ENCODE measurements at places on chromosomes 2 and 18.
A peak's percentile ranks its signal among the peaks of the same experiment; 100 is the strongest.

- DNase-seq, result no peak
- peaks cover 38% of the 10 kb centered on the region for H3K27me3 ChIP-seq
- no peaks in the 10 kb centered on the region for H3K36me3 ChIP-seq
- H3K4me1 ChIP-seq, result peaks cover 3% of the 10 kb centered on the region
Measured at GRCh38 chr2:37881397-37881796, 43.7 kb upstream of the RMDN2 start.

- no peak overlapping the region for H3K4me3 ChIP-seq
- no peaks in the 10 kb centered on the region for H3K36me3 ChIP-seq
- no peak for DNase-seq
- no peaks in the 10 kb centered on the region for H3K27me3 ChIP-seq
Measured at GRCh38 chr2:228771315-228771714, 499.8 kb downstream of the PID1 start.

GRCh38 chr2:12110074-12110473 is 363.6 kb downstream of the LPIN1 start:
- no peaks in the 10 kb centered on the region for H3K36me3 ChIP-seq
- peaks cover 11% of the 10 kb centered on the region for H3K4me1 ChIP-seq
- no peak overlapping the region for H3K4me3 ChIP-seq
- no peak overlapping the region for H3K27ac ChIP-seq
- H3K27me3 ChIP-seq, result peaks cover 16% of the 10 kb centered on the region

GRCh38 chr18:76684265-76684664 is 138.1 kb upstream of the ZNF236 start:
- peaks cover 12% of the 10 kb centered on the region for H3K4me1 ChIP-seq
- H3K27me3 ChIP-seq, result peaks cover 7% of the 10 kb centered on the region
- no peak overlapping the region for H3K4me3 ChIP-seq
- no peaks in the 10 kb centered on the region for H3K36me3 ChIP-seq

GRCh38 chr2:8119782-8120505 is 561.9 kb upstream of the ID2 start:
- no peaks in the 10 kb centered on the region for H3K27me3 ChIP-seq
- H3K4me3 ChIP-seq, result no peak overlapping the region
- peaks cover 26% of the 10 kb centered on the region for H3K4me1 ChIP-seq
- H3K36me3 ChIP-seq, result no peaks in the 10 kb centered on the region
- H3K27ac ChIP-seq, result peak overlapping the region; percentile 83

- H3K4me3 ChIP-seq, result peak overlapping the region; percentile 46
- DNase-seq, result no peak
- peaks cover 14% of the 10 kb centered on the region for H3K36me3 ChIP-seq
- H3K27ac ChIP-seq, result peak overlapping the region; percentile 79
- no peaks in the 10 kb centered on the region for H3K27me3 ChIP-seq
- peaks cover 68% of the 10 kb centered on the region for H3K4me1 ChIP-seq
Measured at GRCh38 chr2:98734162-98734561, 3.2 kb upstream of the MGAT4A start.

GRCh38 chr2:67268797-67269196 is 128.3 kb upstream of the ETAA1 start:
- H3K4me1 ChIP-seq, result no peaks in the 10 kb centered on the region
- no peak overlapping the region for H3K27ac ChIP-seq
- no peak for DNase-seq
- no peaks in the 10 kb centered on the region for H3K27me3 ChIP-seq

DNA sequence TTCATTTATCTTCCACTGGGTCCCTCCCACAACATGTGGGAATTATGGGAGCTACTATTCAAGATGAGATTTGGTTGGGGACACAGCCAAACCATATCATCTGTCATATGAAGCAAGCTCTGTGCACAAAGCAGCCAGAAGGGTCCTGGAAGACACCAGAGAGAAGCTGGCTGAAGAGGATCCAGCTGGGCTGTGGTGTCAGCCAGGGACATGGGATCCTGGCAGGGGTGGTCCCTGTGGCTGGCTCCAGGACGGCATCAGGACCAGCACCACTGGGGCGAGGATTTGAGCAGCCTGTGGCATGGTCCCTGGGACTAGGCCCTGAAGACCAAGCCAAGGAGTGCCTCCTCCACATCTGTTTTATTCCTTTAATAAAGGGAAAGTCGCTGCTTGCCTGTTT is 84.8 kb upstream of the HDAC4 start:
- H3K27ac ChIP-seq, result no peak overlapping the region
- no peak for DNase-seq
- H3K36me3 ChIP-seq, result no peaks in the 10 kb centered on the region
- H3K4me1 ChIP-seq, result no peaks in the 10 kb centered on the region

DNA sequence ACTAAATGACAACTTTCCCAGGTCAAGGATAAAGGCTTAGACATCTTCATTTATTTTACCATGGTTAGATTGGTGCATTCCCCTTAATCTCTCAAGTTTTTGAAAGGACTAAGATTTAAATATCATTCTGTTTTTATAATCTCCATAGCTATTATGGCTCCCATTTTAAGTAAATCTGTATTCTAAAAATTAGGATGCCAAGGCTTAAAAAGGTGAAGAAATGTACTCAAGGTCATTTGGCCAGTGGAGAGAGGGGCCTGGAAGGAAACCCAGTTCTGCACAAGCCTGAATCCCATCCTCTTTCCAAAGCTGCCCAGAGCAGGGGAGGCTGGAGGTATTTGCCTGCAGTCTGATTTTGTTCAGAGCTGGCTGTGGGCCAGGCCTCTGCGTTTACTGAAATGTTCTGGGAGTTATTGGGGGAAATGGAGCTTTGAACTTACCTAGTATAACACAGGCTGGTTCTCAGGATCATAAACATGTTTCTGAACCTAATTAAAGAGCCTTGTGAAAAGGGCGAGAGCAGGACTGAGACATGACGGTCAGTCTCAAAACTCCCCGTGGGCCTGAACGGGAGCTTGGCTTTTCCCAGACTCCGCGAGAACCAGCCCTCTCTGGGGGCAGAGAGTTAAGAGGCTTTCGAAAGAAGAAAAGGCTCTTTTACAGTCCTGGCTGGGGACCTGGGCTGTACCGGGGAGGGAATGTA is 85.6 kb downstream of the DDX1 start:
- no peaks in the 10 kb centered on the region for H3K36me3 ChIP-seq
- H3K27me3 ChIP-seq, result no peaks in the 10 kb centered on the region
- no peak overlapping the region for H3K27ac ChIP-seq
- no peaks in the 10 kb centered on the region for H3K4me1 ChIP-seq
- no peak overlapping the region for H3K4me3 ChIP-seq
- no peak for DNase-seq

DNA sequence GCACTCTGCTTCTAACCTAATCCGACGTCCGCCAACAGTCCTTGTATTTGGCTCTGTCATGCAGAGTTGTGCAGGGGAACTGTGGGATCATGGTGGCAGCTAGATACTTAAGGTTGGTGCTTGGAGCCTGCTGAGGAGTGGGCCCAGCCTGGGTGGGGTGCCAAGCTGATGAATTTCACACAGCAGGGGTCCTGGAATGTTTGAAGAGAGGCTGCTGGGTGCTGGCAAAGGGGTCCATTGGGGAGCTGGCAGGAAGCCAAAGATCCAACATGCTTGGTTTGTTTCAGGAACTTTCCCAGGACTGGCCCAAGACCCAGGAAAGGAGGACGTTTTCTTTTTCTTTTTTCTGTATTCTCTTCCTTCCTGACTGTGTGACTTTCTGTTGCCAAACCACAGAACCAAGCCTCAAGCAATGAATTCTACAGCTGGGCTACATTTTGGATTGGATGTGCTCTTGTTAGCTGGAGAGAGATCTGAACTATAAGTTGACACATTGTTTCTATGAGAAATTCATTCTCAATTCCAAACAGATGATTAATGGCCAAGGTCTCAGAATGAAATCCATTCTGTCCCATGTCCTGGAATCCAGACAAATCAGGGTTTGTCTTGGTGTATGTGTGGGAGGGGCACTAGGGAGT is 49.9 kb downstream of the DHRS9 start:
- peaks cover 33% of the 10 kb centered on the region for H3K27me3 ChIP-seq
- H3K4me1 ChIP-seq, result peaks cover 5% of the 10 kb centered on the region
- H3K27ac ChIP-seq, result no peak overlapping the region
- no peak for DNase-seq
- H3K4me3 ChIP-seq, result no peak overlapping the region
- H3K36me3 ChIP-seq, result no peaks in the 10 kb centered on the region

GRCh38 chr2:67002618-67003371 is 394.3 kb upstream of the ETAA1 start:
- no peaks in the 10 kb centered on the region for H3K27me3 ChIP-seq
- no peaks in the 10 kb centered on the region for H3K36me3 ChIP-seq
- no peak for DNase-seq
- H3K4me3 ChIP-seq, result no peak overlapping the region
- no peaks in the 10 kb centered on the region for H3K4me1 ChIP-seq

GRCh38 chr18:44589693-44590355 is 90.9 kb upstream of the SETBP1 start:
- no peak for DNase-seq
- H3K27ac ChIP-seq, result no peak overlapping the region
- H3K27me3 ChIP-seq, result peaks cover 16% of the 10 kb centered on the region
- no peak overlapping the region for H3K4me3 ChIP-seq
- no peaks in the 10 kb centered on the region for H3K4me1 ChIP-seq

DNA sequence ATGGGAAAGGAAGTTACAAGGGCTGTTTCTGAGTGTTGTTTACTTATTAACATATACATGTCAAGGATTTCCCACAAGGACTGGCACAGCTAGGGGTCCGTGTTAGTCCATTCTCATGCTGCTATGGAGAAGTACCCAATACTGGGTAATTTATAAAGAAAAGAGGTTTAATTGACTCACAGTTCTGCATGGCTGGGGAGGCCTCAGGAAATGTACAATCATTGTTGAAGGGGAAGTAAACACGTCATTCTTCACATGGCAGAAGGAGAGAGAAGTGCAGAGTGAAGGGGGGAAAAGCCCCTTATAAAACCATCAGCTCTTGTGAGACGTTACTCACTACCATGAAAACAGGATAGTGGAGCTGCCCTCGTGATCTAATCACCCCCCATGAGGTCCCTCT is 128.9 kb upstream of the CELF4 start:
- H3K36me3 ChIP-seq, result no peaks in the 10 kb centered on the region
- H3K27me3 ChIP-seq, result no peaks in the 10 kb centered on the region
- no peak for DNase-seq
- H3K27ac ChIP-seq, result no peak overlapping the region
- no peak overlapping the region for H3K4me3 ChIP-seq

DNA sequence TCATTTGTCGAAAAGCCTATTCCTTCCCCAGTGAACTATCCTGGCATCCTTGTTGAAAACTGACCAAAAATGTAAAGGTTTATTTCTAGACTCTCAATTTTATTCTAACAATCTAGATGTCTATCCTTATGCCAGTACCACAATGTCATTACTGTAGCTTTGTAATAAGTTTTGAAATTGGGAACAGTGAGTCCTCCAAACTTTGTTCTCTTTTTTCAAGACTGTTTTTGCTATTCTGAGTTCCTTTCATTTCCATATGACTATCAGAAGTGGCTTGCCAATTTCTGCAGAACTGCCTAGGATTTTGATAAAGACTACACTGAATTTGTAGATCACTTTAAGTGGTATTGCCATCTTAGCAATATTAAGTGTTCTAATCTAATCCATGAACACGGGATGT is 9.7 kb downstream of the STARD7 start:
- peaks cover 50% of the 10 kb centered on the region for H3K4me1 ChIP-seq
- no peak overlapping the region for H3K27ac ChIP-seq
- peaks cover 48% of the 10 kb centered on the region for H3K36me3 ChIP-seq
- H3K27me3 ChIP-seq, result no peaks in the 10 kb centered on the region
- DNase-seq, result no peak

DNA sequence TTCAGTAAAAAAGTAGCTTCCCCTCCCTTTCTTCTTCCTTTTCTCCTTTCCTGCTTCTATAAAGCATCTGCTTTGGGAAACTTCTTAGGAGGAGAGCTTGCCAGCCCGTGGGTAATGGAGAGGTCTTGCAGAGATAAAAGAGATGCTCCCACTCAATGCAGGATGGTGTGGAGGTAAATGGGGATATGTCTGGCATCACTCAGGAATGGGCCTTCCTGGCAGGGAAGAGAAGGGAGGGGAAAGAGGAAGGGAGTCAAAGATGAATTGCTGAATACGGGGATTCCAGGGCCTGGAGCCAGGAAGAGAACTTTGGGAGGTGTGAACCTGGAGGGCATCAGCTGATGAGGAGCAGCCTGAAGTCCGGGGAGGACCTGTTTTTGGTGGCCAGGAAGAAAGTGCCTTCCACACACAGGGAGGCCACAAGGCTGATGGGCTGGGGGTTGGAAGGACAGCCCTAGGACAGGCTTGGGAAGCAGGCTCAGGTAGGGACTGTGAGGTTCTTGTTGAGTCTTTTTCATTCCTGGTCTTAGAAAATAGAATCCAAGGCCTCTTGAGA is 25.2 kb downstream of the IL1B start:
- H3K4me3 ChIP-seq, result no peak overlapping the region
- H3K4me1 ChIP-seq, result peaks cover 26% of the 10 kb centered on the region
- DNase-seq, result no peak
- no peaks in the 10 kb centered on the region for H3K27me3 ChIP-seq
- H3K36me3 ChIP-seq, result peaks cover 6% of the 10 kb centered on the region

DNA sequence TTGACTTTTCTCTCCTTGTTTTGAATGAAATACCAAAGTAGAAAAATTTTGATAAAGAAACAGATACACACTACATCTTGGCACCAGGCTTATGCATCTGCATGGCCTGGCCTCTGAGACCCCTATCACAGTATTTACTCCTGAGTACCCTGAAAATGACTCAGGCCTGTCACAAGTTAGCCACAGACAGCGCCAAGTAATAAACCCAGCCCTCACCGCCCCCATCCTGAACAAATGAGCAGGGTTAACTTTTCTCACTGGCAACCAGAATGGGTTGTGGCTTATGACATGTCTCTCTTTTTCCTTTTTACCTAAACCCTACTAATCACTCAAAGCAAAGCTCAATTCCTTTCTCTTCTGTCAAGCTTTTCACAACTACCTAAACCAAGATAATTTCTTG is 35.3 kb downstream of the SPRED2 start:
- H3K27me3 ChIP-seq, result peaks cover 12% of the 10 kb centered on the region
- no peak for DNase-seq
- peak overlapping the region; percentile 39 for H3K27ac ChIP-seq
- H3K4me1 ChIP-seq, result peaks cover 33% of the 10 kb centered on the region
- H3K4me3 ChIP-seq, result no peak overlapping the region

Measured in activated T-helper 2 cell treated with anti-CD3 and anti-CD28 coated beads, Interferon-gamma antibody, Interleukin-2, Interleukin-4, amounts not matched to agents 10 μg/mL and 5 μg/mL and 100 μg/mL, durations not matched to agents 14 hours and 24 hours and 36 hours (primary cell).